Stimulated activated CD4-positive, alpha-beta T cell treated with anti-CD3 and anti-CD28 coated beads, Interleukin-1b, Interleukin-23, amount 100 ng/mL, for 1 hour (primary cell): ENCODE measurements at places on chromosomes 12 and 14.

DNA sequence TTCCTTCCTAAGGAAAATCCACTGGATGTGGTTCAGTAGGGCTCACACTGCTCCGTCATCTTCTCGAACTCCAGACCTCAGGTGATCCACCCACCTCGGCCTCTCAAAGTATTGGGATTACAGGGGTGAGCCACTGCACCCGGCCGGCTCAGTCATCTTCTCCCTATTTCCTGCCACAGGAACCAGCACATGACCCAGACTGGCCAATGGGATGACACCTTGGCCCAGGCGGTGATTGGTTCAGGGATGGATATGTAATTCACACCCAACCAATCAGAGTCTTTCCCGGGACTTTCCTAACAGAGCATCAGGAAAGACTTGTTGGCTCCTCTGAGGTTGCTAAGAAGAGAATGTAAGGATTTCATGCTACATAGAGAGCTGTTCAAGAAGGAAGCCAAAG, 19.2 kb upstream of the C12orf76 start:
- DNase-seq = no peak

- no peak for DNase-seq
Observed at GRCh38 chr14:63727231-63727735, 582 bp downstream of the SGPP1 start.

DNA sequence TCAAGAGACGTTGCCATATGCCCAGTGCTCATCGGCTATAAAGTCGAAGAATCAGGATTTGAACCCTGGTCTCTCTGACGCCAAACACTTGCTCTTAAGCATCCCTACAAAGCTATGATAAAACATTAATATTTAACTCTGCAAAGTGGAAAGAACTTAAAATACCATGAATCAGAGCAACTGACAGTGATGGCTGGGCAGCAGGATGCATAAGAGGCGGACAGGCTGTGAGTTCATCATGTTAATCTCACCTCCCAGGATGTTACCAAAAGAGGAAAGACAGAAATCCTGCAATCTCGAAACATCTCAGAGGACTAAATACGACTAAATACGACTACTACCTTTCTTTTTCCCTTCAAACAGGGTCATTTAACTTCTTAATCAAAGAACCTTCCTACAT, 5.8 kb downstream of the DICER1 start:
- DNase-seq = no peak

GRCh38 chr14:23562822-23563472, 4.6 kb downstream of the AP1G2 start:
- DNase-seq = no peak

- no peak for DNase-seq
Observed at GRCh38 chr12:63958876-63959580, 114.5 kb downstream of the SRGAP1 start.

DNA sequence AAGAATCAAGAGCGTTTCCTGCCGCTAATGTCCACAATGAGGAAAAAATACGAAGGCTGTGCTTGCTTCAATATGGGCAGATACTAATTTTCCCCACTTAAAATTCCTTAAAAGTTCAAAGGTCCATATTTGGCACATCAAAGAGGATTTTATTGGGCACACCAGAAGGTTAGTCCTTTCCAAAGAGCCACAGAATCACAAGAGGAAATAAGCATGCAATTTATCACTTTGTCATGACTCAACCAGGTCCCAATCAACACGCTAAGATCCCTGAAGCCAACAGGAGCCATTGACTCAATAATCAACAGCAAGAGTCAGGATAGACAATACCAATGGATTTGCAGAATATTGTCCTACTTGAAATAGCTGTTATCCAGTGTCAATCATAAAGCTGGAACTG, 80.6 kb downstream of the MAP1LC3B2 start:
- DNase-seq = no peak

GRCh38 chr14:62138593-62138992, 376.4 kb downstream of the SNAPC1 start:
- DNase-seq = no peak

DNA sequence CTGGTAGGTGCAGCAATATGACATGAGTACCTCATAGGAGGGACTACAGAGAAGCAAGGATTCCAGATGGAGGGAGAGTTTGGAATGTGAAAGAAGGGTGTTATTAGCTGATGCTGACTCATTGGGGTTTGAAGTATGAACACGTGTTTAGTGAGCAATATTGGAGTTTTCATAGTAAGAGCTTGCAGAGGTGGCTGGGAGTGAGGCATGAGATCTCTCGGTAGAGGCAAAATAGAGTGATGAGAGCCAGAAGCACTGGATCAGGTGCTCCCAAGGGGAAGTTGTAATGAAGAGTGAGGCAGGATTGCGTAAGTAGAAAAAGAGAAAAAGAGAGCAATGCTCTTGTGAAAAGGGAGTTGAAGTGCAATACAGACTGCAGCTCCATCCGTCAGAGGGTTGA, 42.1 kb downstream of the MGST1 start:
- DNase-seq = no peak

GRCh38 chr14:99841436-99842071, 48.3 kb downstream of the EML1 start:
- no peak for DNase-seq

- peak; percentile 5 for DNase-seq
Observed at GRCh38 chr14:94548999-94549985, 11.9 kb upstream of the SERPINA4 start.

DNA sequence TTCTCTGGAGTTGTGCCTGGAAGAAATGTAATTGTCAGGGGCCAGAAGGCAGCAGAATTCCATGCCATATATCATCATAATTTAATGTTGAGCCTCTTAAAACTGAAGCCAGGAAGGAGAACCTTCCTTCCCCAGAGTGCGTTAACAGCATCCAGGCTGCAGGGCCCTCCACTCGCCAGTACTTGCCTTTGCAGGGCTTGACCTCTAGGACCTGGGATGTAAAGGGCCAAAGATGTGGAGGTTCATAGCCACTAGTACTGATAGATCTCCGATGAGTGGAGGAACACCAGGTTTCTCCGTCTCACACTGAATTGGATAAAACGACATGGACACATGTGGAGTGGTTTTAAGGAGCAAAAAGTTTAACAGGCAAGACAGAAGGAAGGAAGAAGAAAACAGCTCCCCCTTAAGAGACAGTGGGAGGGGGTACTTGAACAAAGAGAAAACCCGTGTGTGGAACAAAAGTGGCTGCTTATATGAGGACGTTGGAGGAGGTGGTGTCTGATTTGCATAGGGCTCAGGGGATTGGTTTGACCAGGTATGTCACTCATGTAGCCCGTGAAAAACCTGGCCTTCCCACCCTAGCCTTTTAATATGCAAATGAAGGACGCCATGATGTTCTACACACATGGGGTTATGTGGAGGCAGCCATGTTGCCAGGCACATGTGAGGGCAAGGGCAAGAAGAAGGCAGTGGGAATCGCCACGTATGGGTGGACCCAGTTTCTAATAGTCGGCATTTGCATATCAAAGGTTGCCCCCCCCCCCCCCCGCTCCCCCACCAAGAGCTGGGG, 38.8 kb upstream of the WSCD2 start:
- DNase-seq = no peak

- no peak for DNase-seq
Observed at GRCh38 chr12:3225796-3226180, 148.6 kb downstream of the TSPAN9 start.

- DNase-seq = no peak
Observed at GRCh38 chr12:43914923-43915468, 79.1 kb downstream of the TMEM117 start.

- no peak for DNase-seq
Observed at GRCh38 chr14:92223025-92223424, 99.9 kb upstream of the SLC24A4 start.

- DNase-seq = no peak
Observed at GRCh38 chr12:50326590-50327284, 43.4 kb upstream of the LIMA1 start.

GRCh38 chr14:101359221-101360053, 201.9 kb upstream of the DIO3 start:
- DNase-seq = no peak

DNA sequence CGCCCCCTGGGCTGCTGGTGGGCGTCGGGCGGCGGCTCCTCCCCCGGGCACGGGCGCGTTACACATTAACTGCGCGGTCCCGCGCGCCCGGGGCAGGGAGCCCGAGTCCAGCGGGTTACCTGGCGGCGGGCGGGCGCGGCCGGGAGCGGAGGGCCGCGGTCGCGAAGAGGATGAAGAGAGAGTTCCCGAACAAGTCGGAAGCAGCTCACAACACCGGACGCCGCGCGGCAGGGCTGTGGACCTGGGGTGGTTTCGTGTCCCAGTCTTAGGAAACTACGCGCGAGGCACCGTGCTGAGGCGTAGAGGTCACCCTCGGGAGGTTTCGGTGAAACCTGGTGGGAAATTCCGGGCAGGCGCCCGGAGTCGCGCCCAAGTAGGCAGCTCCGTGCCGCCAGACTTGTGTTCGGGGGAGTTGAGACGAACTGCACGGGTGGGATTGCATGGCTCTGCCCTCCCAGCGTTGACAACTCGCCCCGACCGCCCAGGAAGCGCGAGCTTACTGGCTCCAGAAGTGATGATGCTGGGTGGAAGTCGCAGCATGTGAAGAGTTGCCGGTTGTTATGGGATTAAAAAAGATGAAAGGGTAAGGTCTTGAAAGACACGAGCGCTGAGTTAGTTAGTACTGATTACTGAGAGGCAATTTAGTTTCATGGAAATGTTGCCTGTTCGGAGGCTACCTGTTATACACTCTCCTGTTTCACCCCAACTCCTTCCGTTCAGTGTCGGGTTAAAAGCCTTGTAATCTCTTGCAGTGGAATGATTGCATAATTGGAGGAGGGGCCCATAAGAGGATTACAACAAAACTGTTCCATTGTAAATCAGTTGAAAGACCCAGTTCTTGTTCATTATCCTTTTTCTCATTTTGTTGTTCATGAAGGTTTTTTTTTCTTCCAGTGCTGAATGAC, 879 bp downstream of the RAB3IP start:
- DNase-seq = peak; percentile 20

GRCh38 chr12:16019136-16019535, 108.0 kb downstream of the DERA start:
- DNase-seq = no peak

DNA sequence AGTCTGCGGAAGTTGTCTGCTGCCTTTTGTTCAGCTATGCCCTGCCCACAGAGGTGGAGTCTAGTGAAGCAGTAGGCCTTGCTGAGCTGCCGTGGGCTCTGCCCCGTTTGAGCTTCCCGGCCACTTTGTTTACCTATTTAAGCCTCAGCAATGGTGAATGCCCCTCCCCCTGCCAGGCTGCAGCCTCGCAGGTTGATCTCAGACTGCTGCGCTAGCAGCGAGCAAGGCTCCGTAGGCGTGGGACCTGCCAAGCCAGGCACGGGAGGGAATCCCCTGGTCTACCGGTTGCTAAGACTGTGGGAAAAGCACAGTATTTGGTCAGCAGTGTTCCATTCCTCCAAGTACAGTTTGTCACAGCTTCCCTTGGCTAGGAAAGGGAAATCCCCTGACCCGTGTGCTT, 143.6 kb downstream of the DYRK2 start:
- no peak for DNase-seq

- peak; percentile 25 for DNase-seq
Observed at GRCh38 chr14:93906341-93907329, 20.5 kb upstream of the FAM181A start.

DNA sequence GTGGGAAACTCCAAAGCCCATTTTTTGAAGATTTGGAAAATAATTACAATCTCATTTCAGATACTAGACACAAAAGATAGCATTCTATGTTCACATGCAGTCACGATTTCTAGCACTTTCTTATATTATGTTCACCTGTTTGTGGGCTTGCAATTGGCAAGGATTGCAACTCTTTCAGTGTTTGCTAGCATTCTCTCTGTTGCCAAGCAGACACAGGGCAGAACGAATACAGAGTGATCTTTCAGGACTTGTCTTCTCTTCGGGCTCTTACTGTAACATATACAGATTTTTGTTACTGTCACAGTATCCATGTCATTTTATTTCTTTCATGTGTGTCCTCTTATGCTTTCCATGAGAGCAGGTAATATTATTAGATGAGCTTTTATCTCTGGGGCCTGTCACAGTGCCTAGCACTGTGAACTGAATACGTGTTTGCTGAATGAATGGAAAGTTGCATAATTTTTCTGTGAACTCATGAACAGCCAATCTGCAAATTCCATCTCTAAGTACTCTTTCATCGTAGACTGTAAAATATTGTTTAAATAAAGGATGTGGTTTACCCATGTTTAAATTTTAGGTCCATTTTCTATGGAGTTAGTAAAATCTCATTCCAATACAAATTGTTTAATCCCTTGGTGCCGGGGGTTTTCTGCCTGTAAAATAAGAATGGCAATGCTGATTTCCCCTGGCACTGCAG, 105.1 kb downstream of the BMP4 start:
- DNase-seq = no peak

- no peak for DNase-seq
Observed at GRCh38 chr12:132197581-132198354, 53.5 kb downstream of the NOC4L start.

GRCh38 chr14:89702073-89702875, 252.3 kb downstream of the EFCAB11 start:
- DNase-seq = no peak

- no peak for DNase-seq
Observed at GRCh38 chr12:111454716-111455447, 49.2 kb downstream of the SH2B3 start.

GRCh38 chr12:72502546-72502945, 230.4 kb downstream of the TRHDE start:
- no peak for DNase-seq
